ENCODE measurements at places on chromosomes 12 and 14.
A peak's percentile ranks its signal among the peaks of the same experiment; 100 is the strongest.

- DNase-seq: no peak
These were observed 30.5 kb downstream of the ALX1 start for GRCh38 chr12:85310456-85311076.

GRCh38 chr12:89933911-89934310 is 225.3 kb upstream of the ATP2B1 start:
- DNase-seq: no peak

- DNase-seq: no peak
These were observed 129.1 kb upstream of the TMCC3 start for GRCh38 chr12:94779485-94779884.

DNA sequence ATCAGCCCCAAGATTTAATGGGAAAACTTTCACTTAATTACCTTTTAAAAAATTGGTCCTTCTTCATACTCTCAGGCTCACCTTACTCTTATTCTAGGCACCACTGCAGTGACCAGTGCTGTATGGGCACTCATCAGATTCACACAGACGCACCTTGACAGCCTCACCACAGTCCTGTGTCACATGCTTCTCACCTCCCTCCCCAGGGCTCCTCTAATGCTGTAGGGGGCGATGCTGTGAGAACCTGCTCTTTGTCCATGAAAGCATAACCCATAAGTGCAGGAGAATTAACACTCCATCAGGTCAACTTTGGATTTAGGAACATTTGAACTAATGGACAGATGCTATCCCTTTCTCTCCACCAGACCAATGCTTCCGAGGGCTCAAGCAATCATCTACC is 13.9 kb upstream of the PPP4R3A start:
- no peak for DNase-seq

DNA sequence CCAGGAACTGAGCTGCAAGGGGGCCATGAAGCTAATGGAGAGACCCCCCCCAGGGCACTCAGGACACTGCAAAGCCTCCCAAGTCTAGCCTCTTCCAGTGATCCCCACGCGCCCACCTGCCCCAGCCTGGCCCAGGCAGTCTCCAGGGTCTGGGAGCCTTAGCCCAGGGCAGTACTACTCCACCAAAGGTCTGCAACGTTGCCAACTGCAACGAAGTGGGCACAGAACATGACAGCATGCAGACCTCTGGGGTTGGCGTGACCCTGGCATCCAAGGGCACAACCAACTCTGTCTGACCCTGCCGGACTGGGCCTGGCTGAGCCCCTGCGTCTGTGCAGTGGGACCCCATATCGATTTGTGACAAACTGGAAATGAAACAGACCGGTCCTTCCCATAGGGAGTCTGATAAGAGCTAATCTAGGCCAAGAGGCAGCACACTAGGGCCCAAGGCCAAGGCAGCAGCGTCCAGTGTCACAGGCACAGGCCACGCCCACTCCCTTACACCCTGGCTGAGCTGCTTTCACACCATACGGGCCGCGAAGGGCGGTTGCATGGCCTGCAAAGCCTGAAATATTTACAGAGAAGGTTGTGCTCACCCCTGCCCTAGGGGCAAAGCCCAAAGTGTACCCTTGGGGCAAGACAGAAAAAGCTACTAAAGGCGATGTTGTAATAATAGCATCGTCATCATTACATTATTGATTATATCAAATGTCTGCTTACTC is 76.7 kb downstream of the NCOR2 start:
- no peak for DNase-seq

DNA sequence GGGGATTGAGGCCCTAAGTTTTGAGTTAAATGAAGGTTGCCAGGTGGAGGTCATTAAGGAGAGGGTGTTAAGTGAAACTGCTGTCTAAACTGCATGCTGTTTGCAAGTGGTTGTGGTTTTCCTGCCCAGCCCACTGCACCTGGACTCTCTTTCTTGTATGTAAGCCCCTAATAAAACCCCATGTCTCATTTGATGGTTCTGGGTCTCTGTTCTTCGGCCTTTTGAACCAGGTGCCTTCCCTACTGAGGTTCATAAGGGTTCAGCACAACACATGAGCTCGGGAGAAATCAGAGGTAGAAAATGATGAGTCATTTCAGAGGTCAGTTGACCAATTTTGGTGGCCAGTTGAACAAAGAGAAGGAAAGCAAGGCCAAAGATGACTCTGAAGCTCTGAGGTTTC is 382.5 kb downstream of the RPS29 start:
- DNase-seq: no peak

GRCh38 chr12:14643251-14643650 is 53.1 kb downstream of the GUCY2C start:
- no peak for DNase-seq

GRCh38 chr14:104254735-104255400 is 116.5 kb downstream of the KIF26A start:
- no peak for DNase-seq

GRCh38 chr14:100899884-100900771 is 3.4 kb downstream of the RTL1 start:
- DNase-seq: peak; percentile 11

- no peak for DNase-seq
These were observed 12.7 kb upstream of the KRT78 start for GRCh38 chr12:52861511-52861910.

DNA sequence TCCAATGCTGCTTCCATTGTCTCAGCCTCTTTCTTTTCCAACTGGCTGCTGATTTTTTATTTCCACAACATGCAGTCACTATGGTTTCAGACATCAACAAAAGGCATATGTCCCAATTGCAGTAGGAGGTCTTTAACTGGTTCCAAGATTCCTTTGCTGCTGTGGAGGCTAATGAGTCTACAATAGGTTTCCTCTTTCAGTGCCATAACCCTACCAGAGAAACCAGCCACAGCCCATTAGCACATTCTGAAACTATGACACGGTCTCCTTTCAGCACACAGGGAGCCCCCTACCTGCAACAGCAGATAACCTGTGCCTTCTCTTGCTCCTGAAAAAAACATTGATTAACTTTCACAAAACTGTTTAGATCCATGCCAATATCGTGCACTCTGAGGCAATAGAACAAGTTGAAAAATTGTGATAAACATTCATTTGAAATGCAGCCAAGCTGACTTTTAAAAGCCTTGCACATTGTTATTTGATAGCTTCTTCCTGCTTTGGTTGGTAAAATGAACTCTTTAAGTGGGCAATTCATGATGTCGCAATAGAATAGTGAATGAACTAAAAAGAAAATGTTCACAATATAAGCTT is 32.4 kb downstream of the PLEKHG7 start:
- peak; percentile 89 for DNase-seq

GRCh38 chr12:57145460-57146059 is 1.9 kb downstream of the LRP1-AS start:
- no peak for DNase-seq

GRCh38 chr14:96393071-96393691 is 1.3 kb downstream of the AK7 start:
- no peak for DNase-seq

- peak; percentile 93 for DNase-seq
These were observed 19.2 kb downstream of the IL26 start for GRCh38 chr12:68206446-68206845.

DNA sequence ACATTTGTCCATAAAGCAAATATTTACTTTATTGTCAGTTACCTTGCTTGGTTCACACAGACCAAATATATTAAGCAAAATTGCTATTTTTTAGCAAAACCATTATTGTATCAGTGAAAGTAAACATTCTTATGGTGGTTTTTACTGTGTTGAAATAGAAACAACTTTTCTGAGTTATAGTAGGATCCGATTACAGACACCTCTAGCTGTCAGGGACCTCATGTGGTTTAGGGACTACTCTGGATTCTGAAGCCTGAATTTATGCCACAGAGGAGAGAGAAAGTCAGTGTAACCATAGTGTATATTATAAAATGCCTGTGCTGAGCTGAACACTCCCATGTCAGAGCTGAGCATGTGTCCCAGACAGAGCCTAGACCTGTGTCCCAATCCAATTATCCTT is 287.5 kb downstream of the FLRT2 start:
- no peak for DNase-seq

- no peak for DNase-seq
These were observed 128.1 kb downstream of the RIMBP2 start for GRCh38 chr12:130587966-130588365.

GRCh38 chr12:47725893-47726292 is 603 bp upstream of the ENDOU start:
- DNase-seq: no peak

DNA sequence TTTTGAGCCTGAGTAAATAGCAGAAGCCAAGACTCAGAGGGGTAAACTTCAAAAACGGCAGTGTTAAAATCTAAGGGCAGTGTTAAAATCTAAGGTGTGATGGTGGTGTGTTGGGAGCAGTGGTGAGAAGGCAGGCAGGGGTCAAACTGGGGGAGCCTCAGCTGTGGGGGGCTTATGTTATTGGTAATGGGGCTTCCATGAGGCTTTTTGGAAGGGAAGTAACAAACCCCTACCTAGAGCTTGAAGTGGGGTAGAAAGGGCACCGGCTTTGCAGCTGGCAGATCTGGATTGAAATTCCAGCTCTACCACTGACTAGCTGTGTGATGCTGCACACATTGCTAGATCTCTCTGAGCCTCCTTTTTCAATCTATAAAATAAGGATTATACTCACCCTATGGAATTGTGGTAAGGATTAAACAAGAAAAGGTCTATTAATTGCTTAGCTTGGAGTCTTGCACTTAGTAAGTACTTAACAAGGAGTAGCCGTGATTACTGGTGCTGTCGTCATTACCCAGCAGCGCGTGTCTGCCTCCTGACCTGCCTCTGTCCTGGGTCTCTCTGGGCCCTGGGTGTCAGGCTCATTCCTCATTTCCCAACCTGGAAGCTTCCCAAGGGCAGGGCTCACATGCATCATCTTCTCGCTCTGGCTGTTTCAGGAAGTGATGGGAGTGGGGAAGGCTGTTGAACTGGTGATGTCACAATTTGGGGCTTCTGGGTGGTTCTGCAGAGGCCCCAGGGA is 18.5 kb upstream of the KRT80 start:
- DNase-seq: no peak

DNA sequence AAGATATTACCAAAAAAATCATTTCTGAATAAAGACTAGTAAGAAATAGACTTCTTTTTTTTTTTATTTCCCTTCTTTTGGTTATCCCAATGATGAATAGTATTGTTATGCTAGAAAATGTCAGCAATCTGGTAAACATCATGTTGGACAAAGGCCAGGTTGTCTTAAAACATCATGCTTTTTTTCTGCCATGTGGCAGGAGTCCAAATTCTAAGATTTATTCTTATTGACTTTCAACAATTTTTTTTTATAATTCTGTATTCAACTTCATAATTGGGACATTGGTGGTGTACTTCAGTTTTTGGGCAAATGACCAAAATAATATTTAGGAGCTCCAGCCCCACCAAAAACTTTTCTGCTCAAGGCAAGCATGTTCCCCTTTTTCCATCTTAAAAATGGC is 10.5 kb downstream of the DCN start:
- DNase-seq: no peak

DNA sequence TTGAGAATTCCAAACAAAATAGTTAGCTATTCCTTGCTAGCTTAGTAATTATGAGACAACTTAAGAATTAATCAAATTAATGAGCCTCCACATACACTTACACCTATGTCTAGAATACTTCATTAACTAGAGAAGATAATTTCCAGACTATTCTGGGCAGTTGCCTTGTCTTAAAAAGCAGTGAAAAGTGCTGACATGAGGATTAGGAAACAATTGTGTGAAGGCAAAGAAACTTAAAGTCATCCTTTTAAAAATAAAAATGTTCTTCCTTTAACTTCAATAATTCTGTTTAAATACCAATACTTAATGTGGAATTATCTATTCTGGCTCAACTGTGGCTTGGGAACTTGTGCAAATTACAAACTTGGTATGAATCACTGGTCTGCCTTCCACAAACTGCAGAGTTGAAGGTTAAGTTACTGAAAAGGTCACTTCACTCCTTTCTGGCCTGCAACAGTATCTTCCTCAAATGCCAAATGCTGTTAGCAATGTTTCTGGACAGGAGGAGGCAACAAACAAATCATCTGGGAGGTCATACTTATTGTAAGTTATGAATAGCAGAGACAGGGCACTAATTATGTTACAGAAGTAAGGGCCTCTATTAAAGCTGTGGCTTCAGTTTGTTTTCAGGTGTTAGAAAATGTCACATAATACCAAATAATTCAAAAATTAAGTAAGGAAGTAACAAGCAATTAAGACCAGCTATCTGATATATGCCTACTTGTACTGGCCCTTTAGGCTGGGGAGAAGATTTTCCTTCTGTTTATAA is 19.2 kb downstream of the PPTC7 start:
- DNase-seq: no peak

DNA sequence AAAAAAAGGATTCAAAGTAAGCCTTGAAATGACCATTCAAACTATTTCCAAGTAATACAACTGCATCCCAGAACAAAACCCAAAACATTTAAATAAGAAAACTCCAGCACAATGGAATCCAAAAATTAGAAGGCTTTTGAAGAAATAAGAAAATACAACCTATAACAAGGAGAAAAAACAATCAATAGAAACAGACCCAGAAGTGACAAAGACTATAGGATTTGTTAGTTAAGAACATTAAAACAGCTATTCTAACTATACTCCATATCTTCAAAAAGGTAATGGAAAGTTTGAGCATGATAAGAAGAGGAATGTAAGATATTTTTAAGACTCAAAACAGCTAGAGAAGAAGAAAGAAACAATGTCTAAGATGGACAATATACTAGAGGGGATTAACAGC is 39.3 kb upstream of the SRP54 start:
- DNase-seq: no peak

DNA sequence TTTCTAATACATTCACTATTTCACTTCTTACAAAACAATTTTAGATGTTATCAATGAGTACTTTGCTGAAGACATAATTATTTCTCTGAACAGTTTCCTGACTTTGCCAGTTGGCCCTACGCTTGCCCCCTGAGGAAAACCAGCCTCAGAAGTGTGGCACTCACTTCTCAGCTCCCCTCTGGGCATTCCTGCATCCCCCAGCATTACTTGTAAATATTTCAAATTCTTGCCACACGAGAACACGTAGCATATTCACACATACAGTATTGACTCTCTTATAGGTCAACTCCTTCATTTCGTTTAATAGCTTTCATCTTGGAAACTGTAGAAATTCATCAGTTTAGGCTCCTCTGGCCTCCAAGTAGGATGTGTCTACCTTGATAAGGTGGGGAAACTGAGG is 65.2 kb downstream of the OTX2 start:
- no peak for DNase-seq

- DNase-seq: no peak
These were observed 632 bp downstream of the NYNRIN start for GRCh38 chr14:24399447-24399822.
